ENCODE measurements at places on chromosomes 12 and 14.

- no peak for DNase-seq
Observed at GRCh38 chr12:3999904-4000303, 126.7 kb upstream of the PARP11 start.

- DNase-seq = no peak
Observed at GRCh38 chr14:65422088-65422834, 9.7 kb downstream of the FUT8 start.

DNA sequence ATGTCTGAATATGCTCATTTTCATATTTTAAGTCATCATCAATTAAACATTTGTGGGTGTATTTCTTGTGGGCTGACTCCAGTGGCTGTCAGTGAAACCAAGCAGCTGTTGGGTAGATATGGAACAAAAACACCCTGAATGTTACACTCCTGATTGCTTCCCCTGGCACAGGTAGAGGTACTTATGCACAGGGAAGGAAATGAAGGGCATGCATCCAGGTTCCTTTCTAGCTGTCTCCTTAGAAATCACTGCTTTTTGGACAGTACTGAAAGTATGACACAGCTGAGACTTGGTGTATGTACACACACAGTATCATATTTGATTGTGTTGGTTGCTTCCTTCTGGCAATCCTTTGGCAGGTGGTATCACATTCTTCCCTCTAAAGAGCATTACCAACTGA lies 1006.7 kb downstream of the DIO2 start:
- no peak for DNase-seq

- no peak for DNase-seq
Observed at GRCh38 chr12:121718653-121719239, 6.2 kb downstream of the TMEM120B start.

- no peak for DNase-seq
Observed at GRCh38 chr12:75457191-75457590, 23.4 kb upstream of the GLIPR1 start.

GRCh38 chr14:77554207-77554606 lies 55.6 kb upstream of the ISM2 start:
- no peak for DNase-seq

- peak; percentile 94 for DNase-seq
Observed at GRCh38 chr14:64758691-64759554, 54.7 kb downstream of the PLEKHG3 start.

GRCh38 chr14:40417777-40418401 lies 985.7 kb upstream of the FBXO33 start:
- peak; percentile 50 for DNase-seq

DNA sequence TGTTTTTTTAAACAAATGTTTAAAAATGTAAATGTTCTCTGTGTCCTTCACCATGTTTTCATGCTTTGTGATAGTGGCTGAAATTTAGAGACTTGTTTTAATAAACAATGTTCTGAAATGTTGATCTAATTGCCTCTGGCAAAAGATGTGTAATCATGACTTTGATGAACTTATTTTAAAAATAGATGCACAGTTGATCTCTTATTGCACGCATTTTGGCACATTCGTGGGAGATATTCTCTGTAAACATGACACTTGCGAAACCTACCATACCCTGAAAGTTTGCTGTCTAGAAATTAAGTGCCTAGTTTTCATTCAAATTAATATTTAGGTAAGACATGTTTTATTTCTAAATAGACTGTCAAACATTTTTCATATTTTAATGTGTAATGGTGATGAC lies 119.7 kb upstream of the DNM1L start:
- DNase-seq = no peak

DNA sequence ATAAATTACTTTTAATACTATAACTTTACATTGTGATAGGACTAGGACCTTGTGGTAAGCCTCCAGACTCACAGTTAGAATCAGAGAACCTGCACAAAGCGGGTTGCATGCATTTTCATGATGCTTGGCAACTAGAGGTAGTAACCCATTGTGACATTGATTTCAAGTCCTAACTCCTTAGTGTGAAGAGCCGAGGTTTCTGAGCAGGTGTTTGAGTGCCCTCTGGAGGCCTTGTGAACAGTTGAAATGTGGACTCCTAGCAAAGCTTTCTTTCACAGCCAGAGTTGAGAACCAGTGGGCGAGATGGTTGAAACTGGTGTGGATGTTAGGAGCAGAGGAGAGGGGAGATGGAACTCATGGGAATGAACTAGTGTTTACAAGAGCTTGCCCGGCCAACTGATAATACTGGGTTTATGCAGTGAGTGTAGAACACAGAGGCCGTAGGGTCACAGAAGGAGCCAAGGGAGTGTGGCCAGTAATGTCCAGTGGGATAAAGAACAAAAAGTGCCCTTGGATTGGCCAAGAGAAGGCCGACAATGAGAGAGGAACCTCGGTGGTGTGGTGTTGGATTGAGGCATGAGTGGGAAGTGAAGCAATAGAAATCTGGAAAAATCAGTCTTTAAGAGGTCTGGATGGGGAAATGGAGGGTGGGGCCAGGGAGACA lies 10.9 kb downstream of the ZNF664 start:
- peak; percentile 49 for DNase-seq

- DNase-seq = peak; percentile 45
Observed at GRCh38 chr14:103185051-103186029, 62.1 kb downstream of the TNFAIP2 start.

- peak; percentile 74 for DNase-seq
Observed at GRCh38 chr12:109714141-109714912, 702 bp downstream of the FAM222A start.

DNA sequence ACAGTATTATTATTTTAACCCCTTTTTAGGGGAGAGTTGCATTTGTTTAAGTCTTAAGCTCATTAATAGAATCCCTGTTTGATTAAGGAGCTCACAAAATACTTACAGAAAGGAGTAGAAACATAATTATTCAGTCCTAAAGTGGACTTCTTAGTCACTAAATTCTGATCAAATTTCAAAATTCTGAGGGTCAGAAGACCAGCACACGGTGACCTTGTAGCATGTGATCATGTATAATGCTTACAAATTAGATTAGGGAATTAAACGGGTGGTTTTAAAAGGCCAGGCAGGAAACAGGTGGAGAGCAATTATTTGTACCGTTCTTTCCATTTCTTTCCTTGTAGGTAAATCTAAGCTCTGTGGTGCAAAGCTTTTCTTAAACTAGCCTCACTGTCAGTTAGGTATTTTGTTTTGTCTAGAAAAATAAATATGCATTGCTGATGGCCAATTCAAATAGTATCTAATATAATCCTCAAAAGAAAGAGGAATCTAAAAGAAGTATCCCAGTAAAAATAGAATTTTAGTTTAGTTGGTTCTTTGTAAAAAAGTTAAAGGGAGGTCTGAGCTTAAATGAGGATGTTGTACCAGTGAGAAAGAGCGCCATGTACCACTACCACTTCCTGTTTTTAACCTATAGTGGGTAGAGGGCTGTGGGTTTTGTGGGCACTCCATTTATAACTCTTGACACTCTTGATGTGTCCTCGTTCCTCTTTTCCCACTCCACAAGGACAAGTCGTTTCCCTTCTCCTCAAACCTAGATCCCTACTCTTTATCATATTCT lies 51.1 kb downstream of the SLC38A1 start:
- no peak for DNase-seq

- no peak for DNase-seq
Observed at GRCh38 chr14:54834081-54834480, 68.5 kb downstream of the GCH1 start.

- DNase-seq = no peak
Observed at GRCh38 chr14:35556548-35556947, 22.6 kb downstream of the INSM2 start.

DNA sequence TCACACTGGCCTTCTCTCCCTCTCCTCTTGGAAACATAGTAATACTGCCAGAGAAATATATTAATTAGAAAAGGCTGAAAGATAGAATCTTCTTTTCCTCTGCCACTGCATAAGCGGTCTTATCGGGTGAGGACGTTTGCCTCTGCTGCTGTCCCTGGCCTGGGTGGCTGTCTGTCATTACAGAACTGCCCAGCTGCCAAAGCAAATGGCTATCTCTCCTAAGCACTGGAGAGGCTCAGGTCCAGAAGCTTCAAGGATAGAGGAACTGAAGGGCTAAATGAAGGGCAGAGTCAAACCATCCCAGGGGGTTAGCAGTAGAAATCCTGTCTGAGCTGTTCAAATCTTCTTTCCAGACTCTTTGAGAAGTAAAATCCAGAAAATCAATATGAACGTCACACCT lies 198.6 kb upstream of the CAND1 start:
- no peak for DNase-seq

GRCh38 chr14:95256776-95257060 lies 63.0 kb downstream of the CLMN start:
- DNase-seq = no peak

GRCh38 chr12:5210179-5210922 lies 166.7 kb downstream of the KCNA5 start:
- no peak for DNase-seq

DNA sequence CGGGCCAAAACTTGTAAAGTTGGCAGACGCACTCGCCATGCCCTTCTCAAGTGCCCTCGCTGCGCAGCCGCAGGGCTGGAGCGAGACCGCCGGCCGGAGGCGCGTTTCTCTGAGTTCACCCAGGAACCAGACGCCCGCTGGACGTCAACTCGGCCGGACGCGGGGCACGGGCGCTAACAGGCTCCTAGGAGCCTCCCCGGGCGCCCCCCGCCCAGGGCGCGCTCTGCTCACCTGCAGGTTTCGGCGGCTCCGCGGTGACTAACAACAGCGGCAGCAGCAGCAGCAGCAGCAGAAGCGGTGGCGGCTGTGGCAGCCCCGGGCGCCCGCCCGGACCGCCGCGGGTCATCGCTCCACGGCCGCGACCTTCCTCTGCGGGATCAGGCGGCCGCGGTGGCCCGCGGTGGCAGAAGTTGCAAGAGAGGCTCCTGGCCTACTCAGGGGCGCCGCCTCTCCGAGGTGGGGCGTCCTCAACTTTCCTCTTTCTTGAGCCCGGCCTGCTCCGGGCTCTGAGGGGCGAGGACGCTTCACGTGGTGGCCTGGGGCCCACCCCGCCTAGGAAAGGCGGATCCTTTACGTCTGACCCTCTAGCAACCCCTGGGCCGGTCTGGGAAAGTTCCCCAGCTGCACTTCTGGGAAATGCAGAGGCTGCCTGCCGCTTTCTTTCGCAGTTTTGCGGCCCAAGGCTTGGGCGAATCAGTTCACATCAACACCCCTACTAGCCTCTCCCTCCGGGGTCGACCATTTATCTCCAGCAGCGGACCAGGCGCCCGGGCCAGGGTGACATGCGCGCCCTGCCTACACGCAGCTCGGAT lies at the start of gene PLBD1:
PLBD1 (minus strand) TSS at position 533 of the 812 bp plus-strand sequence; CDS start at position 346, 187 bp downstream.
- DNase-seq = peak; percentile 73

- no peak for DNase-seq
Observed at GRCh38 chr12:8816448-8817050, 5.9 kb upstream of the A2ML1 start.

DNA sequence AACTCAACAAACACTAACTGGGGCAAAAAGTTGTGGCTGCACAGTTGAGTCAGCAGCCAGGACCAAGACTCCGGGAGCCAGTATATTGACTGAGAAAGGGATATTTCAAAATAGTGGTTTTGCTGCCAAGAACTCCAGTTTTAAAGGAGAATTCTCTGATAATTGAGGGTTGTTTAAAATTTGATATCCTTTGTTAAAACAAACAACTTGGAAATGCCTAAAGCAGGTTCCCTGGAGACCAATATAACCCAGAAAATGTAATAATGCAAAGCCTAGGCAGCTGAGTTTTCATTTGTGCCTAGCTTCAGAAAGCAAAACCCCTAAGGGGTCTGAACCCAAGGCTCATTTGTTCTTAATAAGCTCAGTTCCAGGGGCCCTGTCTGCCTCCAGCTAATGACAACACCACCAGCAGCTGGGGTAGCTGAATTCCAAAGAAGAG lies 311.7 kb upstream of the CCDC196 start:
- no peak for DNase-seq

GRCh38 chr14:36660736-36661505 lies 739 bp upstream of the PAX9 start:
- DNase-seq = no peak

DNA sequence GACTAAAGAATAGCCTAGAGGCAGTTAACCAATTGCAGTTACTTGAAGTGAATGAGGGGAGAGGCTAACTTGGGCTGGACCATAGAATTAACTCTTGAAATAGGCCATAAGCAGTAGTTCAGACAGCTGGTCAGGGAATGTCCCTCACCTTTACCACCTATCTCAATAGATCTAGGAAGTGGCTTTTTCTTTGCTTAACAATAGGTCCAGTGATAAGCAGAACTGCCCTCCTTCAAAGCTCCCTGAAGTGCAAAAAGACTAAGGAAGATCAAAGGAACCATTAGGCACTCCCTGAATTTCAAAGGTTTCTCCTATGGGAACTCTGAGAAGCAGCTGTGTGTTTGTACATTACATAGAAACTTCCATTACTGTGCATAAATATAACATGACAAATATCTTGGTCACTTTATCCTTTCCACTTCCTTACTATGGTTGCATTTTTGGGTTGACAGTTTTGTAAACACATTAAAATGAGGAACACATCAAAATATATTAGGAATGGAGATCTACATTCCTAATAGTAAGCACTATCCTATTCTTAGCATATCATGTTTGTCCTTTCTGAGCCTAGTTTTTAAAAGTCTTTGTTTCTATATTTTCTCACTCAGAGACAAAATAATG lies 7.2 kb upstream of the NAA30 start:
- peak; percentile 60 for DNase-seq

- DNase-seq = no peak
Observed at GRCh38 chr14:101120641-101121507, 217.4 kb upstream of the RTL1 start.

DNA sequence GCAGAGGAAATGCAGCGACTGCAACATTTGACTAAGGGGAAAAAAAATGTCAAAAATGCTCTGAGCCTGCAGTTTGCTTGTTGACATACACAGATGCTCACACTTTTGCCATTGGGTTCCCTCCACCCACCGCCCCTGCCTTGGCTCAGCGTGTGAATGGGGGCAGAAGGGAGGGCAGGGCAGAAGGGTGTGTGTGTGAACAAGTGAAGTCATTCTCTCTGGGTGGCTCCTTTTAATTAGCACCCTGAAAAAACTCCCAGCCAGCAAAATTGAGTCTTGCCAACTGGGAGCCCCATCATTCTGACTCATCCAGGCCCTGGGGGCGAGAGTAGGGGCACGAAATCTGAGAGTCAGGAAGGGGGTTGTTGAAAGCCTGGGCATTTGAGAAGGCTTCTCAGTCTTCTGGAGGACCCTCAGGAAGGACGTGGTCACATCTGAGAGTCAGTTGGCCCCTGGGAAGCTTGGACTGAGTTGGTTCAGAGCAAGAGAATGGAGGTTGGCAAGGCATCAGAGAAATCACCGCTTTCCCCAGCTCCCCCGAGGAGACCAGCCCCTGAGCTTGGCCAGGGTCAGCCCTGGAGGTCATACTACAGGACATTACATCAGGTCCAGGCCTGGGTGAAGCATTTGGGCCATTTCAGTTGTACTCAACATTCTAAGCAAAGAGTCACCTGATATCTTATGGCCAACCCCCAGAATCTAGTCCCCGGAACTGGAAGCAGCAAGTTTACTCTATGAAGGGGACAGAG lies 22.7 kb upstream of the KRT78 start:
- no peak for DNase-seq

- no peak for DNase-seq
Observed at GRCh38 chr12:76035045-76035444, 3.5 kb upstream of the PHLDA1 start.

- DNase-seq = no peak
Observed at GRCh38 chr12:89927226-89927698, 218.6 kb upstream of the ATP2B1 start.
